ENCODE measurements at places on chromosomes 5 and 9.
A peak's percentile ranks its signal among the peaks of the same experiment; 100 is the strongest.

- DNase-seq: peak; percentile 19
Measured at GRCh38 chr5:173547579-173547978, 68.9 kb downstream of the BOD1 start.

DNA sequence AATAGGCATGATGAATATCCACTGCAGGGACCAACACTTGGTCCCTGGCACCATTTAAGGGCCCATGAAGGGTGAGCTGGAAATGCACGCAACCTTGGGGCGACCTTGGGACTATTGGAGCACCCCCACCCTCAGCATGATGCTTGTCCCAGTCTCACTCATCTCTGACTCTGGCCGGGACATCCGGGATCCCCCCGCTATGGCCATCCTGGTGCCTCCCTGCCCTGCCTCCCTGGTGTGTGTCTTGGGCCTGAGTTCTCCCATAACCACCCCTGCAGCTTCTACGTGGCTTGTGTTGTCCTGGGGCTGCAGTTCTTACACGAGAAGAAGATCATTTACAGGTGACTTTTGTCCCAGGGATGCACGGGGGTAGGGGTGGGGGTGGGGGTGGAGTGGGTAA lies 5.9 kb downstream of the ZDHHC12 start:
- no peak for DNase-seq

DNA sequence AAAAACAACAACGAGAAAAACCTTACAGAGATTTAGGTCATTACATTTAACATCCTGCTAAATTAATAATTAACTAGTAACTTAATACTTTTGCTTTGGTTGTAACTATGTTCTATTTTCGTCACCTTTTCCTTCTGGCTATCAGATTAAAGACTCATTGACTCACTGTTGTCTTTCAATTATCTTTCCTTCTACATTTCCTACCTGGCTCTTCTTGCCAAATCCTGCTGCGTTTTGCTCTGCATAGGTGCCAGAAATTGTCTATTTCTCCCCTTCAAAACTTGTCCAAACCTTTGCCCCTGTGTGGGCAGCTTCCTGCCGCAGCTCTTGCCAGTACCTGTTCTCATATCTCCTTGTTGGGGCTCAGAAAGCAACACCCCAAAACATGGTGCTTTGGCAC lies 235.5 kb upstream of the ZNF608 start:
- no peak for DNase-seq

DNA sequence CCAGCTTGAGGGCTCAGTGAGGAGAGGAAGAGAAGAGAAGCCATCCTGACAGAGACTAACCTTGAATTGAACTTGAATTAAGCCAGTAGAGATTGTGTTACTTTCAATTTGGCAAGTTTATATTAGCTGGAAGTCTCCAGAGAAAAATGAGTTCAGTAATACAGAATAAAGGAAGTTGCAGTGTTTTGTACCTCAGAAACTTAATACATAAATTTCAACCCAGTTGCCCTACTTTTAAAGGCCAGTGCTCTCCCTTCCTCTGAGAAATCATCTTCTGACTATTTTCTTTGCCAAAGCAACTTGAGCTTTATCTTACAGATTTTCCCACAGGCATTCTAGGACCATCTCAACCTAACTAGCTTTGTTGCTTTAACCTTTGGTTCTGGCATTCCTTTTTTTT lies 231.0 kb upstream of the GAS1 start:
- DNase-seq: no peak

DNA sequence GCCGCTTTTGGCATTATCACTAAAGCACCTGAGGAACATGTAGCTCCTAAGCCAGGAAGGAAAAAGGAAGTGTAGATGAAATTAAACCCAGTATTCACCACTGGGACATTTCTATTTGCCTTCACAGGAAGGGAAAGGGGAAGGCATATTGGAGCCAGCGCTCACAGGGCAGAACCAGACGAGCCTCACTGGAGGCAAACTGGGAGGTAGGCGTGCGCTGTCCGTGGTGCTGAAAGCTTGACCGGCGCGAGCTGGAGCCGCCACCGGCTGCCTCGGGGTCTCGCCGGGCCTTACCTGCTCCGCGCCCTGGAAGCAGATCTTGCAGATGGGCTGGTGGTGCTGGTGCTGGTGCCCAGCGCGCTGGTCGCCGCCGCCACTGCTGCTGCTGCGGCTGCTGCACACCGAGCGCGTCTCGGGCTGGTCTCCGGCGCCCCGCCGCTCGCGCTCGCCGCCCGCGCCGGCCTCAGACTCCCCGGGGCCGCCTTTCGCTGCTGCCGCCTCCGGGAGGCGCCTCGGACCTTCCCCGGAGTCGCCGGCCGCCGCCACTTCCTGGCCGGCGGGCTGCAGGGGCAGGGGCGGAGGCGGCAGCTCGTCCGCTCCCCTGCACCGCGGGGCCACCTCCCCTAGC lies 732 bp downstream of the MARCHF11 start:
- peak; percentile 16 for DNase-seq

DNA sequence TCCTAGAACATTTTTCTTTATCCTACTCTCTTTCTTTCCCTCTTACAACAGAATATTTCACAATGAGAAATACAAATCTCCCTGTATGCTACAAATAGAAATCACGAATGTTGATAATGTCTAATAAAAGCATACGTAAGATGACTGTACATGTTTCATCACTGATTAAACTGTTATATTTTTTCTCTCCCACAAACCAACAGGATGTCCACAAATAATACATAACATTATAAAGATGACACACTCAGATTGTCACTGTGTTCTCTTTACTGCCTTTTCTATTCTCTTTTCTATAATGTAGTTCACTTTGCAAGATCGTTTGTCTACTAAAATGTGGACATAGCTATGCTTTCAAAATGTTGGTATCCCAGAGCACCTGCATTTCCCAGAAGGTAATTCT lies 90.7 kb upstream of the PARP8 start:
- no peak for DNase-seq

DNA sequence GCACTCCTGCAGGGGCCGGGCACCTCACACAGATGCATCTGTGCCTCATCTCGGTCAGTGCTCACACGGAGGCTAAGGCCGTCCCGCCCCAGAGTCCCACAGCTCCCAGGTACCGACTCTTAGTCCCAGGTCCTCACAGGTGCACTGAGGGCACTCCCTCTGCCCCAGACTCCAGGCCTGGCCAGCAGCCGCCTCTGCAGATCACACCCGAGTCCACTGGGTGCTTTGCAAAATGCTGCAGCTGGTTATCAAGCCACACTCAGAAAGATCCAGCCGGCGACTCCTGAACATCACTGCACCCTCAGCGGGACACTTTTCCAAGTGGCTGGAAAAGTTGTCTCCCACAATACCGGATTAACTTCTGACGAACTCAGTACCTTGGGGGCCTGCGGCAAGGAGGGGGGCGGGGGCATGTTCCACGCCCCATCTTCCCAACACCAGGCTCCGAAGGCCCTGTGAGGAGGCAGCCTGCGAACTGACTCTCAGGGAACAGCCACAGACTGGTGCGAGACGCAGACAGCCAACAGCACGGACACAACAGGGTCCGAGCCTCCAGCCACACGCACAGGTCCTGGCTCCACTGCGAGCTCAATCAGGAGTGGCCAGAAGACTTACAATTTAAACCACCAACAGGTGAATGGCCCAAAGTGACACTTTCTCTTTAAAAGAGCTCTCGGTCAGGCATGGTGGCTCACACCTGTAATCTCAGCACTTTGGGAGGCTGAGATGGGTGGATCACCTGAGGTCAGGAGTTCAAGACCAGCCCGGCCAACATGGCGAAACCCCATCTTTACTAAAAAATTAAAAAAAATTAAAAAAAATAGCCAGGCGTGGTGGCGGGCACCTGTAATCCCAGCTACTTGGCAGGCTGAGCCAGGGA lies 4.0 kb downstream of the BRD3 start:
- DNase-seq: no peak

DNA sequence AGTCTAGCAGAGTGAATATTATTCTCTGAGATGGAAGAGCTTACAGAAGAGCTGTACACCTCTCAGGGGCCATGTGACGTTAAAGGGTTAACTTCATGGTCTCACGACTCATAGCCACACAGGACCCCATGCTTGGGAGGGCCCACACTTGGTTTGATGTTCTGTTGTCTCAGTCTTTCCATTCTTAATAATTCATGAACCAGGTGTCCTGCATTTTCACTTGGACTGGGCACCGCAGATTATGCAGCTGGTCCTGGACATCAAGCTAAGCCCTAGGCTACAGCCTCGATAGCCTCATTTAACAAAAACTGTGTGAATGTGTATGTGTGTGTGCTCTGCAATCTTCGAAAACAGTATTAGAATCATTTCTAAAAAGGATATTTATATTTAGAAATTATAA lies 323.5 kb downstream of the PLK2 start:
- DNase-seq: no peak

- no peak for DNase-seq
Measured at GRCh38 chr9:129939431-129939830, 103.6 kb downstream of the FNBP1 start.

DNA sequence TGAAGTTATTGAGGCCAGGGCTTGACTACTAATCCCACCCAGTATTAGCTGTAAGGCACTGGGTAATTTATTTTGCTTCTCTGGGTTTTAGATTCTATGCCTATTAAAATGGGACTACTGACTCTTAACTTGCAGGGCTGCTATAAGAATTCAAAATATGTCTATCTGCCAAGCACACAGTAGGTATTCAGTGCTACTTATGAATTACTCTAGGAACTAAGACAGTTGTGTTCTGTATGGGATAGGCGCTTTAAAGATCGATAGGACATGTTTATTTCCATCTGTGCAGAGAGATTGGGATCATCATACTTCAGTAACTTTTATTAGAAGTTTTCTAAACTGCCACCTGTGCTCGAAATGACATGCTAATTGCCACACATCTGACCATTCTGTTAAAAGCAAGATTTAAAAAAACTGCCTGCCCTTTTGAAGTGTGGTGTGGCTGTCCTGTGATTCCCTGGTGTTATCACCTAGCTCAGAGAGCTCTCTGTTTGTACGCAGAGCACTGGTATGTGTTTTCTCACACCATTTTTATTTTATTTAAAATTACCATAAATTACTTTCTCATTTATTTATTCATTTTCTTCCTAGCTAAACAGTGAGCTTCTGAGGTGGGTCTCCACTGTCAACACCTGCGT lies 58.7 kb downstream of the FYB1 start:
- DNase-seq: no peak

DNA sequence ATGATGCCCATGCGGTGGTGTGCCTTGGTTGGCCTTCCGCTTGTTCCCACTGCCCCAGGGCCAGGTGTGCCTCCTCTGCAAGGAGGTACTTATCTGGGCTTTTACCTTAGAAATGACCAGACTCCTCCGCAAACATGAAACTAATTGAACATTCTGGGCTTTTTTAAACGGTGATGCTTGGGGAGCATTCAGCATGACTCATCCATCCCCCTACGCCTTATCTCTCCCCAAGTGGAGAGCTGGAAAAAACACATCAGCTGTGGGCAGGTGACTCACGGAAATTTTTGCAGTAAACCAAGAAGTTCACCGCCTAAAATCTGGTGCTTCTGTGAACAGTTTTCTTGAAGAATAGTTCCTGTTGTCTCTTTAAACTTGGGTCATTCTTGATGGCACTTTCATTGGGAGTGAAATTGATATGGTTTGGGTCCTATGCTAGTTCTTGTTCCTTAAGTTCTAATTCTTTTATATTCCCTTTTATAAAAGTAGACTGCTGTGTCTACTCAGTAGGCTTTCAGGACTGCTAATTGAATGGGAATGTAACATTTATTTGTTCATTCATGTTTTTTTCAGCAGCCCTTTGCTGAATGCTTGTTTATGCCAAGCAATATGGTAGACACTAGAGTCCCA lies 39.6 kb downstream of the SFXN1 start:
- DNase-seq: peak; percentile 75

- no peak for DNase-seq
Measured at GRCh38 chr9:126236273-126236672, 90.4 kb upstream of the MVB12B start.

DNA sequence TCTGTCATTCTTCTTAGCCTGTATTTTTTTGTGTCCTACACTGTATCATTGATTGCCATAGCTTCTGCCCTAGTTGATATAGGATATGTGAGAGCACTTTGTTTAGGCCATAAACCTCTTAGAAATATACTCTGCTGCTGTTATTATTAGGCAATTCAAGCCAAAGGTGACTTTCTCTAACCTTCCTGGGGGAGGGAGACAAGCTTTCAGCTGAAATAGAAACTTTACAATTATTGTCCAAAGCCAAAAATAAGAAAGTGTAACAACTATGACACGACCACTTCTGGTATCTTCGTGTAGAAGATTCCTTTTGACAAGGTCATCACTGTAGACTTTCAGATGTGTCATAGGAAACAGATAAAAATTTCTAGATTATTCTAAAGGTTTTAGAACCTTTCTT lies 12.2 kb upstream of the CSNK1A1 start:
- DNase-seq: peak; percentile 39

- no peak for DNase-seq
Measured at GRCh38 chr9:89071591-89071990, 80.3 kb downstream of the S1PR3 start.

DNA sequence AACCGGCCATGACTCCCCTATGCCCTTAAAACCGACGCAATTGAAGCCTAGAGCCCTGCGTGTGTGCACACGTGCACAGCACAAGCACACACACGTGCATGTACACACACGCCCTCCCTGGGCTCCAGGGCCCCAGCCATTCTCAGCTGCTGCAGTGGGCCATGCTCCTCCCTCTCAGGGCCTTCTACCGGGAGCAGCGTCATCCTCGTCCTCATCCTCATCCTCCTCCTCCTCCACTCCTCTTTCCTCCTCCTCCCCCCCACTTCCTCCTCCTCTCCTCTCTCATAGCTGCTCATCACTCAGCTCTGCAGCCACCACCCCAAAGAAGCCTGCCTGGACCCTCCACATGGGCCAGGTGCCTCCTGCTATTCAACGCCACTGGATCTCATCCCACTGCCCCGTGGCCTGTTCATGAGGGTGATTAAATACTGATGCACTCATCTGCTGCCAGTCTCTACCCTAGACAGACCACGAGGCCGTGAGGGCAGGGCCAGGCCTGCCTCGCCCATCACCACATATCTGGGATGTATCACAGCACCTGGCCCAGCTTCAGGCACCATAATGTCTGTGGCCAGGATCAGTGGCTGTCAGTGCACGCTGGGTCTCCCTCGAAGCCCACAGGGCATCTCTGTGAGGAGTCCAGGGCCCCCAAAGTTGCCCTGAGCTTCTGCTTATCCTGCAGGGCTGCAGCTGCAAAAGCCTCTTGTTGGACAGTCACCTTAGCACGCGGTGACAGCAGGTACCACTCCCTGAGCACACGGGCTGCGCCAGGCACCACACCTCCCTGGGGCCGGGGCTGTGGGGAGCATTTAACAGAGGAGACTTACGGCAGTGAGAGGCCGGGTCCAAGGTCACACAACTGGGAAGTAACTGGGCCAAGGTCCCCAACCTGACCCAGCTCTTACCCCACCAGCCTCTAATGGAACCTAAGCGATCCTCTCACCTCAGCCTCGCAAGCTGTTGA lies 9.8 kb downstream of the FAM78A start:
- no peak for DNase-seq

DNA sequence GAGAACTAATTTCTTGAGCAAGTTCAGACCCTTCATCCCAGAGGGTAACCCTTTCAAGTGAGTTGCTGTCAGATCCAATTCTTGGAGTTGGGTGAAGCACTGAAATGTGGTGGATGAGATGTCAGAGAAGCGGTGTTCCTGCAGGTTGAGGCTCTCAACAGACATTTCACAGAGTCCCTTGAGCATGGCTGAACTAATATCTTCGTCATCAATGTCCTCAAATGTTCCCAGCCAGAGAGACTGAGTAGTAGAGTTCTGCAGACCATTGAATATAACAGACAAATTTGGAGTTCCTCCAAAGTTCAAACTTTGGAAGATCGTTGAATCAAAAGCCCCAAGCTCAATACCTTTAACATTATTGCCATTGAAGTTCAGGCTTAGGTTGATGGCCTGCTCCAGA lies 12.7 kb downstream of the CD180 start:
- DNase-seq: no peak

GRCh38 chr9:33155393-33155792 lies 11.7 kb downstream of the B4GALT1 start:
- no peak for DNase-seq

GRCh38 chr5:138471052-138471361 lies 5.7 kb downstream of the EGR1 start:
- DNase-seq: no peak

All from HCEC 1CT (cell line).